ENCODE measurements at places on chromosomes 6 and 20.

GRCh38 chr6:31935021-31935420, 7.5 kb downstream of the C2 start:
- DNase-seq: no peak

DNA sequence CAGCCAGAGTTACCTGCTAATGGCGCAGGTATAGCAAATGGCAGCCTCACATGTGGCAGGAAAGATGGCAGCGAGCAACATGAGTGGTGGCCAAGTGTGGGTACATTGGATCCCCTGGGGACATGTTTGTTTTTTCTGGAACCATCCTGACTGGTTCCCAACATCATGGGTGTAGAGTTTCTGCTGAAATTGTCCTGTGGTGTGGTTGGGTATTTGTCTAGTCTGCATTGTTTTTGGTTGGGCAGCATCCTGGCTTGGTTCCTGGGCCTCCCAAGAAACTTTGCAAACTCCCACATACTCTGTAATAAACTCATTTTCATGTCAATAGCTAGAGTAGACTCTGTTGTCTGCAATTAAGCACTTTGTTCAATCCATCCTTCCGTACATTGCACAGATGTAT, 282.6 kb downstream of the CDC5L start:
- no peak for DNase-seq

DNA sequence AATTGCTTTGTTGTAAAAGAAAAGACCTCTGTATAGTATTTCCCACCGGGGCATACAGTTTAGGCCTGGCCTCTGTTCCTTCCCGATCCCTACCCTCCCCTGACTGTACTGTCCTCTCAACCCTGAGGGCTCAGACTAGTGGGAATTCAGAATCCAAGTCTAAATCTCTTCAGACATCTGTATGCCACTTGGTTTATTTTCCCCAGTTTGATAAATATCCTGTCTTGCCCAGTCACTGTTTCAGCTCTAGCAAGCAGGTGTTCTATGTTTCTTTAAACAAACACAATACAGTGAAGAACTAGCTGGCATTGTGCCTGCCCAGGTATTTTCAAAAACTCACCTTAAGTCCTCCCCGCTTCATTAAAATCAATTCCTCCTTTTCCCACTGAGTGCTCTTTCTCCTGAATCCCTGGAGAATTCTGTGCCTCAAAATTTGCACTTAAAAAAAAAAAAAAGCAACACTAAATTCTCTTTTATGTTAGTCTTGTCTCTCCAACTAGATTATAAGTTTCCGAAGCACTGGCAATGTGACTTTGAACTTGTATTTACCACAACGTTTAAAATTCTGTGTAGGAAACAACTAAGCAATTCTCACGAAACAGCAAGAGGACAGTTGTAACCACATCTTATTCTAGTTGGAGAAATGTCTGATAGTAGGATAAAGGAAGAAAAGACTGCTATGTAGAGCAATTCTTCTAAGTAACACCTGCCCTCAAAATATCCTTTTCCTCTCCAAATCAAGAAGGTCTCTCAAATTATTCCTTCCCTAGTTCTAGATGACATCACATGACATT, 112.0 kb upstream of the CARMIL1 start:
- DNase-seq: no peak

GRCh38 chr6:100959280-100959679, 78.2 kb upstream of the ASCC3 start:
- DNase-seq: no peak

GRCh38 chr20:38844963-38845362, 39.5 kb downstream of the PPP1R16B start:
- no peak for DNase-seq

DNA sequence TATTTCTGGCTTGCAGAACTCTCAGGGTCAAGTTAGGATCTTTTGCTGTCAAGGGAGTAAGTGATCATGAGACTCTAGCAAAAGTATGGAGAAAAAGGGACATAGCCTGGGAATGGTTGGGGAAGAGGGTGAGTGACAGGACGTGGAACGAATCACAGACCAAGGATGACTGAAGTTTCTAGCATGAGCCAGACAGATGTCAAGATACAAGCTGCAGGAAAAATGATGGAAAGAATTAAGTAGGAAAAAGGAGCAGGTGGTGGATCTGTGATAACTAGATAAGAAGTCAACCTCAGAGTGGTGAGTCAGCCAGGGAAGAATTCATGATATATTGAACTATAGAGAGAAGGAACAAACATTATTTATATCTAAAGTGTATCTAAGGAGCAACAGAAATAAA, 159.8 kb upstream of the SYNDIG1 start:
- no peak for DNase-seq

GRCh38 chr6:6592826-6593475, 4.4 kb downstream of the LY86 start:
- no peak for DNase-seq

- DNase-seq: no peak
Observed at GRCh38 chr6:101800598-101800997, 407.1 kb downstream of the GRIK2 start.

DNA sequence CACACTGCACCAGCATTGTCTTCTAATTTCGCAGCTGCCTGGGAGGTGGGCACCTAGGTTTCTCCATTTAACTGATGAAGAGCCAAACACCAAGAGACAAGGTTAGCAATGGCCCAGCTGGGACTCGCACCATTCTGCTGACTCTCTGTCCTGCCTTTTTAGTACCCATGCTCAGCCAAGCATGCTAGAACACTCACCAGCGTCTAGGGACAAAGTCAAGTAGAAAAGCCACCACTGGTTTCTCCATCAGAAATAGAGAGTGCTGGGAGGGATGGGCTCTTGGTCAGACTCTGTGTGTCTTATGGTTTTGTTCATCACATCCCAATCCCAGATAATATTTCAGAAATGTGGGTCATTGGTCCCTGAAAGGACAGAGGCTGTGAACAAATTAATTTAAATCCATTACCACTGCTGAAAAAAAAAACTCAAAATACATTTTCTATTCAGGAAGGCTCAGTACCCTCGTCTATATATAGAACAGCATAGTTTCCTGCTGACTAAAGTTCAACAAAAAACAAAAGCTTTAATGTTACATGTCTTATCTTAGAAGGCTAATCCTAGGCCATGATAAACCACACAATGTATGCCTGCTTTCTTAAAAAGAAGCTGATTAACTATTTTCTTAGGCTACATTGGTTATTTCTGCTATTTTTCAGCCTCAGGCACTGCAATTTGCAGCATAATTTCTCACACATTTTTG, 111.0 kb downstream of the TBC1D7 start:
- no peak for DNase-seq

- DNase-seq: no peak
Observed at GRCh38 chr6:112407101-112407590, 60.0 kb downstream of the RFPL4B start.

DNA sequence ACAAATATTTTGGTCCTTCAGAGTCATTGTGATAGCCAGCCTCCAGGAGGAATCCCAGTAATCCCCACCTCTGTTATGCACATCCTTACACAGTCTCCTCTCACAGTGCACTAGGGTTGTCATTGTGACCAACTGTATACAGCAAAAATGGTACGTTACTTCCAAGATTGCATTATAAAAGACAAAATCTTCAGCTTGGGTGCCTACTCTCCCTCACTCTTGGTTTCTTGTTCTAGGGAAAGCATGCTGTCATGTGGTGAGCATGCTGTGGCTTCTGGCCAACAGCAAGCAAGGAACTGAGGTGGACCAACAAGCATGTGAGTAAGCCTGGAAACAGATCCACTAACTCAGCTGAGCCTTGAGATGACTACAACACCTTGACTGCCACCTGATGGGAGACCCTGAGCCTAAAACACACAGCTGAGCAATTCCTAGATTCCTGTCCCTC, 130.1 kb upstream of the DST start:
- DNase-seq: no peak

- DNase-seq: no peak
Observed at GRCh38 chr6:100257793-100258395, 206.8 kb downstream of the SIM1 start.

DNA sequence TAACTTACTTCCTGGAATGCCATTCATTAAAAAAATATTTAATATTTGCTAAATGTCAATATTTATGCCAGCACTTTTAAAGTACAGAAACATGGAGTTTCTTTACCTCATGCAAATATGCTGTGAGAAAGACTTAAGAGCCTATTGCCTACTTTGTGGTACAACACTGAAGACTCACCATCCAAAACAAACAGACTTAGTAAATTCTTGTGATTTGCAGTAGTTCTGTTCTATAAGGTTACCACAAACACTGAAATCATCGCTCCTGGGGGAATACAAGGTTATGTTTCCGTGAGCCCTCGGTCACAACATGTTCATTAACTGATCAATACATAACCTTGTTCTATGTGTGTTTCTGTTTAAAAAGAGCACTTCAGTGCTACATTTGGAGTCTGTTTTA, 78.3 kb downstream of the ATG5 start:
- no peak for DNase-seq

GRCh38 chr6:75759207-75759606, 10.2 kb downstream of the MYO6 start:
- DNase-seq: no peak

DNA sequence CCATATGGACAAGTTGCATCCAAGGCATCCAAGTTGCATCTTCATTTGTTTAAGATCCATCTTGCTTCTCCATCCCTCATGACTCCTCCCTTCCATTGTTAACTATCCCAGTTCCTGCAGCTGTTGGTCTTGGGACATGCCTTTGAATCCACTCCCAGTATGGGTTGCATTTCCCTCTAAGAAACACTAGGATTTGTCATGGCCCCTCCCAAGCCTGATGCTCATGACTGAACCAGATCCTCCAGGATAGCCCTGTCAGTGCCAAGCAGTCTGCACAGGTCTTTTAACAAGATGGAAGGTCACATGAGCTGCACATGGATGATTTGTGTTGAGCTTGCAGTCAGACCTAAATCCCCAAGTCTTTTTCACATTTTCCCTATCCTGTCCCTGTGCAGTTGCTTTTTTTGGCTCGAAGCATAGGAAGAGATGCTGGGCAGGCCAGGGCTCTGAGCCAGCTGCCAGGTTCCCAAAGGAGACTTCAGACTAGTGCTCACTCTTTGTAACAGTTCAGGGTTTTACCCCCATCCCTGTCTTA, 4.2 kb downstream of the PPP2R5D start:
- no peak for DNase-seq

GRCh38 chr20:23234311-23235078, 116.1 kb upstream of the NXT1 start:
- DNase-seq: no peak

DNA sequence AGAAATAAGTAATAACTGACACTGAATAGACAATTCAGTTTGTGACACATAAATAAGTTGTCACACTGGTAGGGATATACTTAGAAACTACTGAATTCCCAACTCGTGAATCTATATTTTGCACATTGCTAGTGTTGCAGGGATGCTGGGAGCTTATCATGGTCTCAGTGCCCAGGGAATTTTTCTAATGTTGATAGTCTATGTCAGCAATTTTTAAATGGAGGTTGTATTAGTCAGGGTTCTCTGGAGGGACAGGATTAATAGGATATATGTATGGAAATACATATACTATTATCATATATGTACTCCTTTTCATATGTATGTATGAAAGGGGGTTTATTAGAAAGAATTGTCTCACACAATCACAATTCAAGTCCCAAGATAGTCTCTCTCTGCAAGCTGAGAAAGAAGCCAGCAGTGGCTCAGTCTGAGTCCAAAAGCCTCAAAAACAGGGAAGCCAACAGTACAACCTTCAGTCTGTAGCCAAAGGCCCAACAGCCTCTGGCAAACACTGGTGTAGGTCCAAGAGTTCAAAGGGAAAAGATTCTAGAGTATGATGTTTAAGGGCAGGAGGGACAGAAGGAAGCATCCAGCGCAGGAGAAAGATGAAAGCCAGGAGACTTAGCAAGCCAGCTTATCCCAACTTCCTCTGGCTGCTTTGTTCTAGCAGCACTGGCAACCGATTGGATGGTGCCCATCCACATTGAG, 980.9 kb upstream of the GJE1 start:
- DNase-seq: no peak

DNA sequence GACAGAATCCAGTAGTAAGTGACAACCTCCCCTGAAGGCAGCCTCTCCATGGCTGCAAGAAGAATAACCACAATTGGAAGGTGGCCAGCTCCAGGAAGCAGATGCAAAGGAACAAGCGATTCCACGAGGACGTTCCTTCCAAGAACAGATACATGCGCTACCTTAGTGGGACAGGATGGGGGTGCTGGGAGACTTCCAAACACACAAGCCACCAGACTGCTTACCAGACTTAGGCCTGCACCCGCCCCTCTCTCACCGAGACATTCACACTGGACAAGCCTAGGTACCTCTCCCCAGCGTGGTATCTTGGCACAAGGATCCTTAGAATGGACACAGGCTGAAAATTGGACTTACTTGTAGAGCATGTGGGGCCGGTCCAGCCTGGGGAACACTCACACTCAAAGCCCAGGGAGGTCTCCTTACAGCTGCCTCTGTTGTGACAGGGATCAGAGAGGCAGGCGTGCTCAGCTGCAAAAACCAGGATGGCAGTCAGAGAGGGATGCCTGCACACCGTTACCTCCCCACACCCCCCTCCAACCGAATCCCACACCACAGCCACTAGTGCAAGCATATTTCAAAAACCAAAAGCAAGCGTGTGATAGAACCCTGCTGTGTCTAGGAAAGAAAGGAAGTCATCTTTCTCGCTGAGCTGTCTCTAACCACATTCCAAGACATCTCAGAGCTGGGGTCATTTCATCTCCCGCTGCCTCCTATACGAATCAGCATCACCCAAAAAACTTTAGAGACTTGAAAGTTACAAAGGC, 22.4 kb downstream of the JAG1 start:
- DNase-seq: no peak

GRCh38 chr20:33624399-33624798, 37.7 kb upstream of the C20orf144 start:
- no peak for DNase-seq
